ENCODE measurements at places on chromosomes 12 and 14.
A peak's percentile ranks its signal among the peaks of the same experiment; 100 is the strongest.

- DNase-seq: no peak
These were observed 1.8 kb upstream of the IAPP start for GRCh38 chr12:21370845-21371449.

GRCh38 chr12:124593176-124593575 is 25.8 kb upstream of the NCOR2 start:
- DNase-seq: no peak

DNA sequence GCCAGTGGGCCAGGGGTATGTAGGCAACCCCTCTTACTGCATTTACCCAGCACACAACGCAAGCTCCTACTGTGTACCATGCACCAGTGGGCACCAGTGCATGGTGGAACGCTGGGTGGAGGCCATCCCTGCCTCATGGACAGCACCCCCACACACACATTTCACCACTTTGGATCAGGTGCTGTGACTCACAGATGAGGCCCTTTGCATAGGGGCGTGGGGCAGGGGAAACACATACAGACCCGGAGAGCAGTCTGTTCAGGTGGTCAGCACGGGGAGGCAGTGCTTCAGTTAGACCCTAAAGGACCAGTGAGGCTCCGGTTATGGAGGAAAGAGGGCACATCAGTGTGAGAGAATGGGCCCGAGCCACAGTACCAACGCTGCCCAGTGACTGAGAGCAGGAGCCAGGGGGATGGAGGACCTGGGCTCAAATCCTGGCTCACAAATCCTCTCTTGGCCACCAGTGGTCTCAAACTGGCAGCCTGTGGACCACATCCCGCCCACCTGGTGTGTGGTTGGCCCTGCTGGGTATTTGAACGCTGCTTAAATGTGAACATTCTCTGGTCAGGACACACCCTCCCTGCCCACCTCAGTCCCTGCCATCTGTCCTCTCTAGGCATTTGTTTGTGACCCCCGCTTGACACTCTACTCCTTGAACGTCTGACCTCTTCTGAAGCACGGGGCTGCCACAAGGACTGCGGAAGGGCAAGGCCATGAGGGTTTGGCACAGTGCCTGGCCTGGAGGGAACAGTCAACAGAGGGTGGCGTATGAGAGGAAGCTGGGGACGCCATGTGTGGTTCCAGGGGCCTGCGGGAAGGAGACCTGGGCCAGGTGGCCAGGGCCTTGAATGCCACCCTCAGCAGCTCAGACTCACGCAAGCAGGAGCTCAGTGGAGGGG is 46.7 kb downstream of the FAM222A start:
- no peak for DNase-seq

GRCh38 chr14:76644855-76645518 is 116.3 kb upstream of the VASH1 start:
- peak; percentile 19 for DNase-seq

DNA sequence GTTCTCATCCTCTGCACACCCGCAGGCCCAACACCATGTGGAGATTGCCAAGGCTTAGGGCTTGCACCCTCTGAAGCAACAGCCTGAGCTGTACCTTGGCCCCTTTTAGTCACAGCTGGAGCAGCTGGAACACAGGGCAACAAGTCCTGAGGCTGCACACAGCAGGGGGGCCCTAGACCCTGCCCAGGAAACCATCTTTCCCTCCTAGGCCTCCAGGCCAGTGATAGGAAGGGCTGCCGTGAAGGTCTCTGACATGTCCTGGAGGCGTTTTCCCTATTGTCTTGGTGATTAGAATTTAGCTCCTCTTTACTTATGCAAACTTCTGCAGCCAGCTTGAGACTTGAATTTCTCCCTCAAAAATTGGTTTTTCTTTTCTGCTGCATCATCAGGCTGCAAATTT is 373.5 kb upstream of the CLEC14A start:
- no peak for DNase-seq

Data from activated CD4-positive, alpha-beta T cell treated with anti-CD3 and anti-CD28 coated beads, Interleukin-2, Interleukin-4, amounts not matched to agents 100 ng/mL and 50 ng/mL, durations not matched to agents 16 hours and 8 hours (primary cell).